ENCODE measurements at places on chromosomes 1 and 21.

DNA sequence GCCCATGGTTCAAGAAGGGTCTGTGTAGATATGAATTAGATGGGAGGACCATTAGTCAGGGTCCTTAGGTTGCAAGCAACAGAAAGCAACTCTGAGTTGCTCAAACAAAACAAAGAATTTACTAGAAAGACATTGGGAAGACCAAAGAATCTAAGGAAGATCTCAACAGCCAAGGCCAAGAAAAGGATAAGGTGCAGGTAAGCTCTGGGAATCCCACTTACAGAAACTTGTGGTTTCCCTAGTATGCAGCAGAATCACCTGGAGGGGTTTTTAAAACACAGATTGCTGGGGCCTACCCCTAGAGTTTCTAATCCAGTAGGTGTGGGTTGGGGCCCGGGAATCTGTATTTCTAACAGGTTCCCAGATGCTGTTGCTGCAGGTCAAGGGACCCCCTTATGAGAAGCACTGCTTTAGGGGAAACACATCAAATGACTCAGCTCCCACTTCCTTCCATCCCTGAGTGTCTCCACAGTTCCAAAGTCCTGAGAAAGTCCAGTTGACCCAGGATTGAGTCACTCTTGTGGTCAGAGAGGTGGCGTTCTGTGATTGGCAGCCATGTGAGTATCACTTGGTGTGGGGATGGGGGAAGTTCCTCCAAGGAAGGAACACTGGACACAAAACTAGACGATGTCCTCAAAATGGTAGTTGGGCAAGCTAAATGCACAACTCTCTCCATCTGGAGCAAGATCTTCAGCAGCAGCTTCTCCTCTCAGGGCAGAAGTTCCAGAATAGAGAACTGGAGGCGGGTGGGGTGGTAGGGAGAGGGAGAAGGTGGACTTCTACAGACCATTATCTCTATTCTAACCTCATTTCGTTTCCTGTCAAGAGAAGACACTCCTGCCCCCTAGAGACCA is 24.2 kb upstream of the EYA3 start:
- DNase-seq: peak; percentile 71

DNA sequence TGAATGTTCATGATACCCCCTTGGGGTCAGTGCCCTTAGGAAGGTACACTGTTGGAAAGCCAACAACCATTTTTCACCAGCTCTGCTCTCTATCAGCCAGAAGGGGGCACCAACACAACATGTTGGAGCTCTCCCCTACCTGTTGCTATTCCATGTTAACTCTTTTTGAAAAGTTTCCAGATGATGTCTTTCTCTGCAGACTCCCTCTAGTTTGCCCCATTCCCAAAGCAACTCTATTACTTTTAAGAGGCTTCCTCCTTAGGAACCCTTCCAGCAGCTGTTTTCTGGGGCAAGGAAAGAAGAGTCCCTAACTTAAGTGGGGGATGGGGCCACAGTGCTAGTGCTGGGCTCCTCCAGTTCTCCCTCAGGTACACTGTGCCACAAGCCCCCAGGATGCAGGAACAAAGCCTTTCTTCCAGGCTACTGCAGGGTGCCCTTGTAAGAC is 22.9 kb upstream of the NDC1 start:
- DNase-seq: peak; percentile 50

DNA sequence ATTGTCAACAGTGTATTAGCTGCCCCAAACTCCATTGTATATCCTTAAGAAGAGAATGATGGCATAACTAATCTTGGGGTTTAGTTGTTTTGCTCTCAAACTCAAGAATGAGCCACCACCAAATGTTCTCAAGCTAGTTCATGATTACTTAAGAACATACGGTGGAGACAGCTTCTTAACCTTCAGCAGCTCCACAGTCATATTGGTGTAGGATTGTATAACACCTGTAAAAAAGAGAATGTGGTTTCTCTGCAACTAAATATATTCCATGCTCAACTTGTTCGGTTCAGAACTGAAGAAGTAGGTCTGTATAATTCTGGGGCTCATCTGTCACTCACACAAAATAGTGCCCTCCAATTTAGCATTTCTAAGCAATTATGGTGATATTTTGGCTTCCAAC is 177.9 kb upstream of the DUSP10 start:
- DNase-seq: no peak

DNA sequence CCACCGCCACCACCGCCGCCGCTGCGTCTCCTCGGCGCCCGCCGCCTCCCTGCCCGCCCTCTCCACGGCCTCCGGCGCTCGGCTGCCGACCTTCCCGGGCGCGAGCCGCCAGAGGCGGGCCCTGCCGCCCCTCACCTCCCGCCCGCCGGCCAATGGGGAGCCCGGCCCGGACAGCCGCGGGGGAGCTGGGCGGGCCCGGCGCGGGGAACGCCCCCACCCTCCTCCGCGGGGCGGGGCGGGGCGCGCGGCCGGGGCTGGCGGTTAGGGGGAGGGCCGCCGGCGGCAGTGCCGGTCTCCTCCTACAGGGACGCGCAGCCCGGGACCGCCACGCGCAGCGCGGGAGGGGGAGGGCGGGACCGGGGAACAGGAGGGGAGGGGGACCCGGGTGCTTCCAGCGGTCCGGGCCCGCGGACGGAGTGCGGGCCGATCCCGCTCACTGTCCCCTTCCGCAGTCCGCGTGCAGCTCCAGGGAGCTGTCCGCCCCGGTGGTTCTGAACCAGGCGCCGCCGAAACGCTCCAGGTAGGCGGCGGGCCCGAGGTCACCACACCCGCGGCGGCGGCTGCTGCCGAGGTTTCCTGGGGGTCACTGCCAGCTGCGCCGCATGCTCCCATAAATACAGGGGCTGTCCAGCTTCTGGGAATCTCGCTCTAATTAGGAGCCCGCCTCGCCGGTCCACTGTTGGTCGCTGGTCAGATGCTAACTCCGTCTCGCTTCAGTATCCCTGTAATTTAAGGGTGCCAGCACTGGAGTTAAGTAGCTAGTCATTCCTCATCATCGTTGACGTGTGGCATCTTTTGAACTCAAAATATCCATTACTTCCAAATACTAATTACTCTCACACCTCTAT is at the start of gene PGBD5:
Gene PGBD5, minus strand, starts transcription at position 87 of the 848 bp plus-strand sequence. CDS start 404 bp downstream, outside the sequence.
- DNase-seq: peak; percentile 57

GRCh38 chr1:59150577-59151386 is 146.1 kb upstream of the FGGY start:
- peak; percentile 94 for DNase-seq

All from iris pigment epithelial cell (primary cell).